Endodermal cell (in vitro differentiated cells): ENCODE measurements at places on chromosomes 5 and 9. TPM values are rescaled to one million over a fixed set of nuclear protein-coding genes. Genes with fewer than 3 reads are reported as not detected.

DNA sequence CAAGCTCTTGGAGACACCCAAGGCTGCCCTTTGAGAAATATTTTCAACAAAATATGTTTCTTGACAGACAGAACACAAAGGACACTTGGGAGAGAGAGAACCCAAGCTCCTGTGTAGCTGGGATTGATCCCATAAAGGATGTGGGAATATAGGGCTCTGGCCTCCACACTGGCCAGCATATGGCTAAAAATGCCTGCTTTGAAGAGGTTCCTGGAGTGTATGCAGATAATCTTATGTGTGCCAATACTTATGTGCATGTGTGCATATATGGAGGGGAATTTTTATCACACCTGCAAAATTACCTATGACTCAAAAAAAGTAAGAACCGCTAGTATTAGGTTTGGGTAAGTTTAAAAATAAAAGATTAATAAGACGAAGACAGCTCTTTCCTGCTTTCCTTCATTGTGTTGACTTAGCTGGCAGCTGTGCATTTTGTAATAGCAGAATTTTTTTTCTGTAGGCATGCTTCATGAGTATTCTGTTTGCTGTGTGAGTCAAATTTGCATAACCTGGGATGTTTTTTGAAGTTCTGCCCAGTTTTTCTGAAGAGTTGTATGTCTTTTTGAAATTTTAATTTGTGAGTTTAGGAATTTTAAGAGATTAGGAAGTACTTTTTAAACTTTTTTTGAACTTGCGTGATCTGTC lies 42.6 kb downstream of the HACD4 start:
- DNase-seq: no peak

GRCh38 chr5:2776337-2777302 lies 25.1 kb upstream of the IRX2 start:
- DNase-seq: no peak

DNA sequence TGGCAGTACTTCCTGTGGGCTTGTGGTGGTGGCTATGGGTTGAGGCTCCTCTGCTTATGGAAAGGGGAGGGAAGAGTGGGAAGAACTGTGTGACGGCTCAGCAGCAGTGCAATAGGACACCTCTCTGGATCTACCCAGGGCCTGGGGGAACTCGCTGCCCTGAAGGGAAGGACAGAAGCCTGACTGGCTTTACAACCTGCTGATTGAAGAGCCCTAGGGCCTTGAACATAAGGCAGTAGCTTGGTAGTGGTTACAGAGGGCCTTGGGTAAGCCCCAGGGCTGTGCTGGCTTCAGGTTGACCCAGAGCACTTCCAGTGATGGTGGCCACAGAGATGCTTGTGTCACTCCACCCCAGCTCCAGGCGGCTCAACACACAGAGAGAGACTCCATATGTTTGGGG lies 5.5 kb downstream of the CCIN start:
- no peak for DNase-seq

DOK3 gene
- total RNA-seq: 2.1 to 5.5 TPM (median 2.1 TPM) in 3 replicates

- DNase-seq: peak; percentile 95
Measured at GRCh38 chr5:50962934-50963872, 296.8 kb downstream of the PARP8 start.

DNA sequence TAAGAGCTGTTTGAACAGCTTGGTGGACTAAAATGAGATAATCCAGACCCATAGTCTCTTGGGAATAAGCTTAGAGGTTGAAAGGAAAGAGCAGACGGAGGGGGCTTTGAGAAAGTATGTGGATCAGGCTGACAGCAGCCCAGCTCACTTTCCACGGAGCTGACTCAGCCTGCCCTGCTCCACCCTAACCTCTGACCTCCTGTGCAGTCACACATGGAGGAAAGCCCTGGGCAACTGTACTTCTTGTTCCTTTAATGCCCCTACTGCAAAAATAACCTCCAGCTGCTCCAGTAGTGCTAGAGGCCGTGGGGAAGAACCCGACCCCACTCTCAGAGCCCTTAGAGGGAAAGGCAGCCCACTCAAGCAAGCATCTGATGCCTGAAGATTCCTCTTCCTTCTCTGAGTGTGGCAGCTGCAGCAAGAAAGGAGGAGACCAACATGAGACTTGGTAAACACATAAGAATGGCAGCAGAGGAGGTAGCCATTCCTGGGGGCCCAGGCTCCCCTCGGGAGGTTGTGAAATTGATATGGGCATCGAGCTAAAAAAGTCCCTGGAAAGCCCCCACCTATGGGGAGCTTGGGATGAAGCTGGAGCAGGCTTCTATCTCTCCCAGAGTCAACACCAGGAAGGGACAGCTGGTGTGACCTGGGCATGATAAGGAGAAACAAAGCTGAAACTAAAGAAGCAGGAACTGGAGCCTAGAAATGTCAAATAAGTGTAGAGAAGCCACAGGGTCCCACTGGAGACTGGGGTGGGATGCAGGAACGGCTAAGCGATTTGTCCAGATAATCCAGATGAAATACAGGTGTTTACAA lies 204.3 kb downstream of the PIK3R1 start:
- no peak for DNase-seq

CORO2A gene
- 21.0 to 26.3 TPM (median 21.1 TPM) in 3 replicates for total RNA-seq

- DNase-seq: no peak
Measured at GRCh38 chr5:99621772-99622681, 693.2 kb upstream of the CHD1 start.

MYOT gene
- total RNA-seq: not detected in 2 replicates

MYMK gene
- not detected in 2 replicates for total RNA-seq

GRCh38 chr9:109974918-109975276 lies 194.9 kb downstream of the PALM2AKAP2 start:
- no peak for DNase-seq

GRCh38 chr5:122429545-122430318 lies 117.7 kb downstream of the SNCAIP start:
- DNase-seq: no peak

GRCh38 chr9:69171049-69171448 lies 3.0 kb upstream of the TJP2 start:
- DNase-seq: no peak

TPPP gene
- total RNA-seq: 0.70 and 0.77 TPM in 2 replicates

GRCh38 chr5:109708813-109709212 lies 19.1 kb downstream of the MAN2A1 start:
- DNase-seq: no peak

GRCh38 chr5:141223112-141223783 lies at the start of gene PCDHB14:
Gene PCDHB14, plus strand, starts transcription at chr5:141223343. Its CDS starts 163 bp downstream, at chr5:141223506.
- DNase-seq: peak; percentile 72

GRCh38 chr5:119478781-119479180 lies 26.5 kb downstream of the HSD17B4 start:
- DNase-seq: no peak

TSLP gene
- total RNA-seq: 0.27 and 0.53 TPM in 2 replicates

DNA sequence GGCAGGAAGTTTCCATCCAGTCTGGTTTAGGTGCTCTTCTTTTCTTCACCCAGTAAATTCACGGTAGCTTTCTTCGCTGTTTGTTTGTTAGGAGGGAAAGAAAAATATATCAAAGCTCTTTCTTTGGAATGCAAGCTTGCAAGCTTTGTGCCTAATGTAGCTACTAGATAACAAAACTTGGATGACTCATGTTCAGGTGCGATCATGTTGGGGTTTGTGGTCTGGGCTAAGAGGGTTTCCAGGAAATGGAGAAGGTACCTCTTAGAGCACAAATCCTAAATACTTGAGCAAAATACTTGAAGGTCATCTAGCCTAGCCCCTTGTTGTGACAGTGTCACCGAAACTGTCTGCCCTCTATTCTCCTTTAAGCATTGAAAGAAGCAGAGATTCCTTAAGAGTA lies 17.7 kb downstream of the SRP19 start:
- DNase-seq: no peak

DNA sequence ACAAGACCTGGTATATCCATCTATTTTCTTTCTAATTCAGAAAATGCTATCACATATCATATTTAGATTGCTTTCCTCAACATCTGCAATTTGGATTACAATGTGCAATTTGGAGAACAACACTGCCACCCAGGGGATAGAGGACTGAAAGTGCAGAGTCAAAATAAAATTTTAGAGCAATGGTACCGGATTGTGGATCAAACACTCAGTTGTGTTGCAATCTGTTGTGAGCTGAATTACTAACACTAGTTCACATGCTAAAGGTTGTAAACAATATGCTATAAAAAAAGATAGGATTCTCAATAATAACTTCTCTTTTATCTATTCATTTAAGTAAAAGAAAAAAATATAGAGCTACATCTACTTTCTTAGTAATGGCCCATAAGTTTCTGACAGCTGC lies 11.9 kb upstream of the SRFBP1 start:
- DNase-seq: peak; percentile 61

DNA sequence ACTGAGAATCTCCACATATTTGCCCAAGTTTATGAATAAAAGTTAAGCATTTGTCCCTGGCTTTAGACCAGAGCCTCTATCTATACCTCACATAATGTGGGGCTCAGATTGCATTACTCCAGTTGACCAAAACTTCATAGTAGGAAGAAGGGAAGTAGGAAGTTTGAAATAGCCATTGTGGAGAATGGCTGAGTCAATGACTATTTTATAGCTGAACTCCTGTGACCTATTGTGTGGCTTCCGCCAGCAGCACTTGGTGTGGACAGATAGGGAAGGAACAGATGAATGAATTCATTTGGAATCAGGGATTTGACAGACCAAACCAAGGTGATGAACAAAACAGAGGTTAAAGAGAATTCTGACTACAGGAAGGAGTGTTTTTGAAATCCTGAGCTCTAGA lies 92.9 kb upstream of the LPAR1 start:
- DNase-seq: no peak

- DNase-seq: peak; percentile 75
Measured at GRCh38 chr9:92669527-92669889, 423 bp downstream of the IPPK start.

PCDHA9 gene
- 1.4 and 2.6 TPM in 2 replicates for total RNA-seq

- DNase-seq: no peak
Measured at GRCh38 chr9:122297512-122297911, 32.8 kb downstream of the MRRF start.

ADGRV1 gene
- total RNA-seq: 66.2 to 97.6 TPM (median 89.9 TPM) in 3 replicates

DNA sequence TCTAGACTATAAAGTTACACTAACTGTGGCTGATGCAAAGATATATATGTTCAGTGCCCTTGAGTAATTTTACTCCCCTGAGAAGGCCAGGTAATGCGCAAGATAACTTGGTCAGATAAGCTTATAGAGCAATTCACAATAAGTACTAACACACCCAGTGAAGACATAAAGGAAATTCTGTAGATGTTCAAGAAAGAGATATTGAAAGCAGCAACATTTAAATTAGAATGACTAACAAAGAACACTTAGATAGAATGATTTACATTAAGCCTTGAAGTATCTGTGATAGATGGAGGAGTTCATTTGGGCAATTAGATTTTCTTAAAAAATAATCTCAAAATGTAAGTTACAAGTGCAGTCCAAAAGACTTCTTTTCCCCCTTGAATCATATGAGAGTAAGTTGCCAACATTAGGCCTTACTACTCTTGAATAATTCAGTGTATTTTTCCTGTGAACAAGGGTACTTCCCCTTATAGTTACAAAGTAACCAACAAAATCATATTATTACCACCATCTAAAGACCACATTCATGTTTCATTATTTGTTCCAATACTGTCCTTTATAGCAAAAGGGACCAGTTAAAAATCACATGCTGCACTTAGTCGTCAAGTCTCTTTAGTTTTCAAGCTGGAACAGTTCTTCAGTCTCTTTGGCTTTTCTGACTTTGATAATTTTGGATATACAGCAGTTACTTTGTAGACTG lies 44.4 kb upstream of the ELOVL7 start:
- DNase-seq: no peak

DNA sequence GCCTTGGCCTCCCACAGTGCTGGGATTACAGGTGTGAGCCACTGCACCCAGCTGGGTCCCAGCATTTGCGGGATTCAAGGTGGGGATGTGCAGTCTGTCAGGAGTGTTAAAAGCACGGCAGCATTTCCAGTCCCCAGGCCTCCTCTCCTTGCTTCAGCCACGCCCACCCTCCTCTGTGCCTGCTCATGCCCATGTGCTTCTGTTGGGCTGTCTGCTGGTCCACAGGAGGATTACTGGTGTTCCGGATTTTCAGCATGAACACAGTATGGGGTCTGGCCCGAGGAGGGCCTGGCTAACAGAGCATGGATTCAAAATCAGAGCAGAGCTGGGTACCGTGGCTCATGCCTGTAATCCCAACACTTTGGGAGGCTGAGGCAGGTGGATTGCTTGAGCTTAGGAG lies 5.5 kb downstream of the ARRDC1 start:
- DNase-seq: peak; percentile 48

DNA sequence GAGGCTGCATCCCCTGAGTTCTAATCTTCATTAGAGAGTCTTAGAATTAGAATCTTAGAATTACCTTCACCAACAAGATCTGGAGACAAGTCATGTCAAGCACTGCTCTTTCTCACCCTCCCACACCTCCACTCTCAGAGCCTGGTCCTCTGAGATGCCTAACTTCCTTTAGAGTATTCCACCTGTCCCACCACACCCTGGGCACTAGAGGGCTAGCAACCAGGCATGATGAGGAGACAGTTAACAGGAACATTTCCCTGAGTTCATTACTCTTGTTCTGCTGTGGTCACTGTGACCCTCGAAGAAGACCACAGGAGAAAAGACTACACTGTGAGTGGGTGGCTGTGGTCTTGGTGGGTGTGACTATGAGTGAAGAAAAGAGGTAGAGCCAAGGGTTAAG lies 25.2 kb upstream of the MAP1B start:
- no peak for DNase-seq

NRARP gene
- 5.8 to 14.9 TPM (median 12.9 TPM) in 3 replicates for total RNA-seq

- no peak for DNase-seq
Measured at GRCh38 chr9:128206916-128207910, 4.0 kb downstream of the DNM1 start.

- no peak for DNase-seq
Measured at GRCh38 chr9:14366076-14366475, 52.1 kb upstream of the NFIB start.

- no peak for DNase-seq
Measured at GRCh38 chr9:107847978-107848964, 358.7 kb upstream of the KLF4 start.
